ENCODE measurements at places on chromosomes 11 and 22.

DNA sequence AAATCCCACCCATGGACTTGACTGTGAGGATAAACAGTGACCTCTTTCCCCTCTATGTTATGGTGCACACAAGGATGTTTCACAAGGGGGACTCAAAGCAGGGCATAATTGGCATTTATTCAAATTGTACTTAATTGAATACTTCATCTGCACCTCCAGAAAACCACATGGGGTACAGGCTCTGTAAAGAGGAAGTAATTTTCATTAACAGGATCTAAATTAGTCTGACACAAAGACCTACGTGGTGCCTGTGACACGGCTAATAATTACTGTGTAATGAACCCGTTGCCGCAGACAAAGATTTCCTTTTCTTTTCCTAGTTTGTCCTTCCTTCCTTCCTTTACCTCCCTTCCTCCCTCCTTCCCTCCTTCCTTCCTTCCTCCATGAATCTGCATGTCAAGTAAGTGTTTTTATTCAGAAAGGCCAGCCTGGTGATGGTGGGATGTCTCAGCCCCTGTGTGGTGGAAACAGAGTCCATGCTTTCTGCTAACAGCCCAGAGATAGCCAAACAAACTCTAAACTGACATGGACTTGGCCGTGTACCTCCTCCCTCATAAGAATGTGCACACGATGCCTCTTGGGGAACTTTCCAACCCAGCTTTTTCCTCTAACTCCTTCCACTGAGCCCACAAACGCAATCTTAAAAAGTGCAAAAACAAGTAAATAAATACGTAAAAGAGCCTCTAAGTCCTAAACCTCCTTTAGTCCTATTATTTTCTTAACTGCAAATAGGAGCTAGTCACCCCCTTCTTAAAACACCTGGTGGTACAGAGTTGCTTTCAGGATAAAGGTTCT, 118.8 kb downstream of the INSC start:
- no peak for DNase-seq

GRCh38 chr11:76240666-76241065, 34.4 kb upstream of the WNT11 start:
- no peak for DNase-seq

DNA sequence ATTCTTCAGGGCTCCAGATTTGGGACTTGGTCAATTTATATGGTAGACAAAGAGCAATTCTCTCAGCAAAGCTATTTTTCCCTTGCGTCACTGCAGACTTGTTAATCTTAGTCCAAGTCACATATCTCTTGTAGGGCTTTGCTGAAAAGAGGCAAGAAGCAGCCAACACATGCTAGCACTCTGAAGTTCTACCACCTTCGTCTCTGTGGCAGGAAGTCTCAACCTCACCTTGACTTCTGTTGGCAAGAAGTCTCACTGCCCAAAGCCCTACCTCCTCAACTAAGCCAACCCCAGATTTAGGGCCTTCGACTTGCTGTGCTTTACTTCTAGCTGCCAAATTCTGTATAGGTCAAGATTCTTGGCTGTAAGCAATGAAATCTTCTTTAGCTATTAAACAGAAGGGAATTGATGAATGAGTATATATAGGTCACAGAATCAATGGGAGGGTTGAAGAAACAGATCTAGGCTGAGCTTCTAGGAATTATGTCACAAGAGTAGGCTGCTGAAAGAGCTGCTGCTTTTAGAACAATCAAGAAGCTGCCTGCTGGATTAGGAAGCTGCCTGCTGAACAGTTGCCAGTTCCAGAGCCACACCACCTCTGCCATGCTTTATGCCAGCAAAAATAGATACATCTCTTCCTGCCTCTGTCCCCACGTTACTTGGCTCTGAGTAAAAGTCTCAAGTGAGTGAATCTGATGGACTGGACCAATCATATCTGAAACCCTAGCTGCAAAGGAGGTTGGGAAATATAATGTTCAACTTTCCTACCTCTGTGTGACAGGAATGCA, 17.6 kb upstream of the NCR3LG1 start:
- no peak for DNase-seq

DNA sequence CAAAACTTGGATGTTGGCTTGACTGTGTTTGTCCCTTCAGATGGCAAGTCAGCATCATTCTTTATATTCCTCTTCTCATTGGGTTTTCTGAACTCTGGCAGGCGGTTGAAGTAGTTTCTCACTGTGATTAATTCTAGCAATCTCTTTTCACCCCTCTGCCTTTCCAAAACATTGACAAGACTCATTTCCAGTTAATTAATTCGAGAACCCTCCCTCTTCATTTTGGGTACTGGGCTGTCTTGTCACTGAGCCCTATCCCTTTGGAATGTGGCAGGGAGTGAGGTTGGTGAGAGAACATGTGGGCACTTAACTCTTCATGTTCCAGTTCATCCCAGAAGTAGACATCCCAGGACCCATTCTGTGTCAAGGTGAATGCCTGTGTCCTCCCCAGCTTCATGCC, 133.0 kb downstream of the WNT7B start:
- no peak for DNase-seq

DNA sequence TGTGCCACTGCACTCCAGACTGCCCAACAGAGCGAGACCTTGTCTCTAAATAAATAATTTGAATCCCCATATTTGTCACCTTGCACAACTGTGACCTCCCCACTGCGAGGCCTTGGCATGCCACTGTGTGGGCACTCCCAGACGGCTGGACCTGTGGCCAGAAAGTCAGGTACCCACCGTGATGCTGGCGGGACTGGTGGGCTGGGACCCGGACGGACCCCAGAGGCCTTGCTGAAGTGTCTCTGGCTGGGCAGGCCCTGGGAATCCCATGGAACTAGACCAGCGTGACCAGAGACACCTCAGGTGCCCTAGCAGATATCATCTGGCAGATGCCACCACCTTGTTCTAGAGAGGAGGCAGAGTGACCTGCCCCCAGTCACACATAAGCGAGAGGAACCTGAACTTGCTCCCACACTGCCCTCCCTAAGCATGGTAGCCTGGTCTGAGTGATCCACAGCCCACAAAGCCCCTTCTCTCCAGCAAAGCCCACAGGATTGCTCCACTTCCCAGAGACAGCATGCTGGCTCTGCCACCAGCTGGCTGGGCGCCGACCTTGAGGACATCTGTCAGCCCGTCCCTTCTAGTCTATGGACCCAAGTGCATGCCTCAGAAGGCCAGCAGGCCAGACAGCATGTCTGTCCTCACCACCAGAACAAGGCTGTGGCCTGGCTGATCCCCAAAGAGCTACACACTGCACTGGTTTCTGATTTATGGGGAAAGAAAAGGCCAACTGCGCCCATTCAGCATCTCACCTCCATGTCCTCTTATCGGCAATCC, 9.5 kb downstream of the MACROD1 start:
- DNase-seq = no peak

DNA sequence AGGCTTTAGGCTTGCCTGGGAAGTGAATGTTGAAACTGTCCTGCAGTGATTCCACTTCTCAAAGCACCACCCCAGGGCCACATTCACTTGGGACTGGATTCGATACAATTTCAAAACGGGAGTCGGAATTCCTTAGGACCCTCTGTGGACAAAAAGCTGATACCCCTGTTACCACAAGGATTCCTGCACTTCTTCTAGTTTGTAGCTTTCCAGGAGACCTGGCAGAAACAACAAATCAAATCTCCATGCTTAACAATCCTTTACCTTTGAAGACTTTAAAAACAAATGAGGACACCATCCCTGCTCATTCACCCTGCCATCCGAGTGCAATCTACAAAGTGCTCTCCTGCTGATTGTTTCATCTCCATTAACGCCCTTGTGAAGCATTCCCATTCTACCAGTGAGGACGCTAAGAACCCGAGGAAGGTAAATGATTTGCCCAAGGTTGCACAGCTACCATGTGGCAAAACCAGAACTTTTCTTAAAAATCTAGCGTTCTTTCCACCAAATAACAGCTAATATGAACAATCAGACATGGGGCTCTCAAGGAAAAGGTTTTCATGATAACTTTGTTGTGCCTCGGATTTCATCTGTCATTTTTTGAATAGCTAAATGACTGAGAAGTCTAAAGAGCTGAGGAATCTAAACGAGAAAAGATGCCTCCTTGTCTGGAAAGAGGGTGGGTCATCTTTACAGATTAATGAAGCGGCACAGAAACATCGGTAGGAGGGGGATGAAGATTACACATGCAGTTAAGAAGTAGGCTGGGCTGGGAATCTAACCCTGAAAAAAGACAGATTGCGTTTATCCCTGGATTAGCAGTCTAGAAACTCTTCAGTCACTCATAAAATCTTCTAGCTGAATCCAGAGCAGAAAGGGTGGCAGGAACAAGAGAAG, 720 bp upstream of the MPZL2 start:
- DNase-seq = no peak

GRCh38 chr22:21690401-21690801, 24.6 kb downstream of the PPIL2 start:
- DNase-seq = no peak

DNA sequence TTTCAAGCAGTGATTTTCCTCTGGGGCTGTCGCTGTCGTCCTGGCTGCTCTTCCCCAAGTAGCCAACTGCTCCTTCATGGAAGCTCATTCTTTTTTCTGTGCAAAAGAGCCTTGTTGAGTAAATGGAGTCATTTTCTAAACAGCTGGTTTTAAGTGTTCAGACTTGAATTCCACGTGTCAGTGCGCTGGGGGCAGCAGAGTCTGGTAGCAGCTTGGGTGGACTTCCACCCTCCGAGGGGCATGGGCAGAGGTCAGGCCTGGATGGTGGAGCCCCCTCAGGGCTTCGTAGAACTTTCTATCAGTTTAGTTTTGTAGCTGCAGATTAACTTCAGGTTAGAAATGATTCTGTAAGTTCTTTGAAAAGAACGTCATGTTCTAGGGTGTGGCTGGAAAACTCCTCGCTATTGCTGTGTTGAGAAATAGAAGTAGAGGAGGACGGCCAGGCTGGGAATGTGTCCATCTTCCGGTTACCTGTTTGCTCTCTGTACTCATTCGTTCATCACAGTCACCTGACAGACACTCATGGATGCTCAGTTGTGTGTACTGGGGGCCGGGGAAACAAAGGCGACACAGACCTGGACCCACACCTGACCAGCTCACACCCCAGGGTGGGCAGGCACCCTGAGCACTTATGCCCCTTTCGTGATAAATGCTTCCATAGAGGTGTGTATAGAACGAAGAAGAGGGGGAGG, 270.7 kb downstream of the TBC1D22A start:
- no peak for DNase-seq

DNA sequence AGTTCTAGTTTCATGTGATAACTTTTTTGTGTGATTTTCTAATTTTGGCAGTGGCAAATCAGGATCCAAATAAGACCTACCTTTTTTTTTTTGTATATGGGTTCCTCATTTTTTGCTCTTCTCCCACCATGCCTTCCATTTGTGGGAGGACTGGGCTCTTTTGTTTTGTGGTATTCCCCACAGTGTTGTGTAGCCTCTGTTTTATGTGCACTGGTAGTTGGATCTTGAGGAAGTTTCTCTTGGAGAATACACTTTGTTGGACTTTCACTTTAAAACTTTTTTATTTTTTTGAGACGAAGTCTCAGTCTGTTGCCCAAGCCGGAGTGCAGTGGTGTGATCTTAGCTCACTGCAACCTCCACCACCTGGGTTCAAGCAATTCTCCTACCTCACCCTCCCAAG, 39.7 kb downstream of the PPP6R3 start:
- DNase-seq = no peak

DNA sequence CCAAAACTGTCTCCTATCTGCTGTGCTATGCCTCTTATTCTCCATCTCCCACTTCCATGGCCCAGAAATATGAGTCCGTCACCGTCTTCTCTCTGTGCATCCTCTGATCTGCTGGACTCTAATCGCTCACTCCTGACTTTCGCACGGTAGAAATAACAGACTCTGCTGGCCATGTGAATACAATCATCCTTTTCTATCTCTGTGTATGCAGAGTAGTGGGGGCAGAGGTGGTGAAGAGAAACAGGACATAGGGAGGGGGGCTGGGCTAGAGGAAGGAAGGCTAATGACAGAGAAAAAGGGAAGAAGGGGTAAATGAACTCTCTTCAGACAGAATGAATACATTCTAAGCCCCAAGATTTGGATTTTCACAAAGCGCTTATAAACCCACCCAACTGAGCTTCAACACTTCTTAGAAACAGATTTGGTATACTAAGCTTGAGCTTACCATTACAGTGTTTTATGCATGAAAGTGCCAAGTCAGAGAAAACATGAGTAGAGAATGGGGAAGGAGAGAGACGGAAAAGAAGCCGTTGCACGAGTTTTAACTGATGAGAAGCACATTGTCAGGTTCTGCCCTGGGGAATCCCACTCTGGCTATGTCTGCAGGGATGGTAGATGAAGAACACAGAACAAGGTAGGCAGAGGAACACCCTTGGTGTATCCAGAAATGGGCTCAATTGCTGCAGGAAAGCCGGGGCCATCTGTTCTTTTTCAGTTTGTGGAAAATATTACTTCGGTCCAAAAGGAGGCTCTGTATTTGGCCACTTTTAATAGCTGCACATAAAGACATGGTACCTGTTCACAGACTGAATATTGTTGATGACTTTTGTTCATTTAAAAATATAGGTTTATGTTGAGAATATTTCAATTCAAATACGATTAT, 324.7 kb downstream of the ETS1 start:
- no peak for DNase-seq

- no peak for DNase-seq
Observed at GRCh38 chr22:44287121-44287693, 25.5 kb downstream of the SHISAL1 start.

DNA sequence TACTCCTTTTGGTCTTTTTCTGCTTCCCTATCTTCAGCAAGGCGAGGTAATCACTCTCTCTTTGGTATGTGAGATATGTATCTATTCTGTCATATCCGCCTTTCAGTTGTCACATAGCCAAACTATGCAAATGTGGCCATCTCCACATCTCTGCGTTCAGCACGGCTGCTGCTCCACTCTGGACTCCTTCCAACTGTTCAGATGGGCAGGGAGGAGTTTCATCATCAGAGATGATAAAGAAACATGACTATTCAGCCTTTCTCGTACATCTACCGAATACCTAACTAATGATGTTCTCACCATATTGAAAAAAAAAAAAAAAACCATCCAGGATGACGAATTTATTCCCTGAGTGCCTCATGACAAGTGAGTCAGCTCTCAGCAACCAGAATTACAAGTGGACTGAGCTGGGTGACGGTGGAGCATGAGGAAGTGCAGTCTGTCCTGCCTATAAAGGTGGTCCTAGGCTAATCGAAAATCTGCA, 899.6 kb downstream of the OPCML start:
- DNase-seq = no peak

- DNase-seq = no peak
Observed at GRCh38 chr11:72075109-72075508, 5.2 kb downstream of the NUMA1 start.

GRCh38 chr11:13256216-13256615, 21.4 kb upstream of the BMAL1 start:
- no peak for DNase-seq

Measured in hematopoietic multipotent progenitor cell (in vitro differentiated cells).